ENCODE measurements at places on chromosomes 16 and 17.
A peak's percentile ranks its signal among the peaks of the same experiment; 100 is the strongest.

GRCh38 chr16:23835390-23836077 lies at the start of gene PRKCB:
Gene PRKCB (plus strand): TSS chr16:23835983.
- DNase-seq: no peak

DNA sequence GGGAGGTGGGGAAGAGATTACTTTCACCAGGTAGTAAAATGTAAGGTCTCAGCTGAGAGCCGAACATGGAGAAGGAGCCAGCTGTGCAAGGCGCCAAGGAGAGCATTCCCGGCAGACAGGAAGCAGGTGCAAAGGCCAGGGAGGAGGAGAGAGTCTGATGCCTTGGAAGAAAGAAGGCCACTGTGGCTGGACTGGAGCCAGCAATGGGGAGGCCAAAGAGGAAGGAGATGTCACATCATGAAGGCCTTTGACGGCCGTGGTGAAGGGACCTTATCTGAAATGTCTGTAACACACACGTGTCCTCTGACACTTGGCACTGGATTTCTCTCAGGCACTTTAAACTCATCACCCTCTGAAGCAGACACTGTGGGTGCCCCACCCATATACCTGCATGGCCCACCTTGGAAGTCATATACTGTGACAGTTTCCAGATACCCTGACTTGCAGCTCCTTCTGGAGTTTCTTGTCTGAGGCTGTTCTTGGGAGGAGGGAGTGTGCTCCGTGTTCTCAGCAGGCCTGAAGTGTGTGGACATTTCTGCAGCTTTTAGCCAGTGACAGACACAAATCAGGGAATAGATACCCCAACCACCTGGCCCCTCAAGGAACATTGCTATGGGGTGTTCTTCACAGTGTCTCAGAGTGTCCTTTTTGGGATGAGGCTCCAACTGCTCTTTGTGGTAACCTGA lies 1.9 kb upstream of the SLC5A2 start:
- no peak for DNase-seq

DNA sequence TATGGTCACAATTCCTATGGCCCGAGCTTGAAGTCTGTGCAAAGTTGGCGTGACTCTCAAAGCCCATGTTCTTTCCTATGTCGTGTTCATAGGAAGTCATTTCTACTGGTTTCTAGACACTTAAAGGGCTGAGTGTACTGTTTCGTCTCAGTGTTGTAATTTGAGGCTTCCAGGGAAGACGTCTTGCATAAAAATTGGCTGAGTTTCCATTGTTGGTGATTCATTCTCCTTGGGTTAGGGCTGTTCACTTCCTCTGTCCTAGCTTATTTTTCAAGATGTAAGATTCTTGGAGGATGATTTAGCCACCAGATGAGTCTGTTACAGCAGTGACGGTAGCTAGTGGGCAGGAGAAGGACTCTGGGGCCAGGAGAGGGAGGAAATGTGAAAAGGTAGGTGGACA lies 43.1 kb downstream of the PIK3R5 start:
- peak; percentile 48 for DNase-seq

DNA sequence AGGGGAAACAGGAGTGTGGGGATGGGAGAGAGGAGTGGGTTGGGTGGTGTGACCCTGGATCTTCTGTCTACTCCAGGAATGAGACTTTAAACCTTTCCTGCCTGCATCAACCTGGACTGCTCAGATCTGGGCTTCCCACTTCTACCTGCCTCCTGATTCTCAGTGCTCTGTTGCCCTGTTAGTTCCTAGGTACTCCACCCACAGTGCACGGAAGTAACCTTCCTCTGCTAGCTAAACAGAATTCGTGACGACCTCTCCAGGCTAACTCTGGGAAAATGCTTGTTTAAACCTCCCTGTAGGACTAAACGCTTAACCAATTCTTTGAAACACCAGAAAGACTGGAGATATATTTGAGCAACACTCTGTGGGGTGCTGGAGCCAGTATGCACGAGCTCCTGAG lies 83.4 kb upstream of the CLEC3A start:
- DNase-seq: no peak

DNA sequence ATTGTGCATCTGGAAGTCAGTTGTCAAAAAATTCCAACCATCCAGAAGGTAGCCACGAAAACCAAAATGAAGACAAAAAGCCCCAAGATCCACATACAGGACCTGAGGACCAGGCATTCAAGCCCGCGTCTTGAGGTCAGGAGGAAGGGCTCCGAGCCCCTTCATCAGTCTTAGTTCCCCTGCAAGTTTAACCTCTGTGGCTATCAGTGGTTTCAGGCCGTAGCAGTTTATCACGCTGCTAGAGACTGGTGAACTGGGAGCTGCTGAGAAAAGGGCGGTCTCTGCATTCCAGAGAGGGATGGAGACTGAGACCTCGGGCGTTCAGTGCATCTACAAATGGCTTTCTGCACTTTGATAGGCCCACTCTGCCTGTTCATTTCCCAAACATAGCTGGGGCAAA lies 70.6 kb downstream of the IRF8 start:
- DNase-seq: no peak

- no peak for DNase-seq
These were observed 4.0 kb downstream of the NHERF1 start for GRCh38 chr17:74752415-74752814.

- DNase-seq: peak; percentile 17
These were observed 110.5 kb downstream of the PMP22 start for GRCh38 chr17:15154618-15155017.

All from HCEC 1CT (cell line).